Colonic mucosa (tissue), 4 donors: ENCODE measurements at places on chromosomes 12 and 14. TPM values are rescaled to one million over a fixed set of nuclear protein-coding genes. Genes with fewer than 3 reads are reported as not detected.

Gene WDHD1
- 22.6 TPM for total RNA-seq

Gene DCN
- 79.0 TPM for total RNA-seq

Gene SLC41A2
- 43.7 TPM for total RNA-seq

Gene PDE3A
- 32.1 TPM for total RNA-seq

Gene ALX1
- total RNA-seq = not detected

Gene ACSS3
- 0.77 TPM for total RNA-seq

Gene RTL1
- total RNA-seq = not detected

Gene TAS2R50
- total RNA-seq = 0.98 TPM
